ENCODE measurements at places on chromosomes 3 and 15.

DNA sequence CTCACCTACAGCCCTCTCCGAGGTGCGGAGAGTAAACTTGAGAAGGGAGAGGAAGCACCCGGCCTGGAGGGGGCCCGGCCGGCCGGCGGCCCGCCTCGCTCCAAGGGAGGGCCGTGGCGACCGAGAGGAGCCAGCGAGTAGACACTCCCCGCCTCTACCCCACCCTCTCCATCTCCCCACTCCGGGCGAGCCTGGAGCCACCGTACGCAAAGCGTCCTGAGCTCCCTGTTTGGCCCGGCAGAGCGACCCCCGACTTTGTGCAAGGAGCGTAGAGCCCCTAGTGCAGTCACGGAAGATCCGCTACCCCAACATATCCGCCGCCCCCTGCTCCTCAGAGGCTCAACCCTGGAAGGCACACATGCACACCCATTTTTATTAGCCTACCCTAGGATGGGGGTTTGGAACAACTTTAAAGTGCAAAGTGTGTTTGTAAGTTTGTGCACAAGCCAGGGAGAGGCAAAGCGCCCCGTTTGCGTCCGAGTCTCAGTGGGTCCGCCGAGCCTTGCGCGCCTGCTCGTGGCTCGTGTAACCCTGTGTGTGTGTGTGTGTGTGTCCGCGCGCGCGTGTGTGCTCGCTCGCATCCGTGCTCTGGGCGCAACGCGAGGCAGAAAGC is 508 bp upstream of the SMAD6 start:
- DNase-seq: no peak

- DNase-seq: no peak
Observed at GRCh38 chr15:74839526-74840395, 3.2 kb downstream of the ULK3 start.

- DNase-seq: no peak
Observed at GRCh38 chr3:13883681-13884080, 3.8 kb upstream of the WNT7A start.

- DNase-seq: no peak
Observed at GRCh38 chr15:101813803-101814534, 2.0 kb downstream of the OR4F15 start.

GRCh38 chr15:26095710-26096330 is 232.7 kb upstream of the ATP10A start:
- no peak for DNase-seq

DNA sequence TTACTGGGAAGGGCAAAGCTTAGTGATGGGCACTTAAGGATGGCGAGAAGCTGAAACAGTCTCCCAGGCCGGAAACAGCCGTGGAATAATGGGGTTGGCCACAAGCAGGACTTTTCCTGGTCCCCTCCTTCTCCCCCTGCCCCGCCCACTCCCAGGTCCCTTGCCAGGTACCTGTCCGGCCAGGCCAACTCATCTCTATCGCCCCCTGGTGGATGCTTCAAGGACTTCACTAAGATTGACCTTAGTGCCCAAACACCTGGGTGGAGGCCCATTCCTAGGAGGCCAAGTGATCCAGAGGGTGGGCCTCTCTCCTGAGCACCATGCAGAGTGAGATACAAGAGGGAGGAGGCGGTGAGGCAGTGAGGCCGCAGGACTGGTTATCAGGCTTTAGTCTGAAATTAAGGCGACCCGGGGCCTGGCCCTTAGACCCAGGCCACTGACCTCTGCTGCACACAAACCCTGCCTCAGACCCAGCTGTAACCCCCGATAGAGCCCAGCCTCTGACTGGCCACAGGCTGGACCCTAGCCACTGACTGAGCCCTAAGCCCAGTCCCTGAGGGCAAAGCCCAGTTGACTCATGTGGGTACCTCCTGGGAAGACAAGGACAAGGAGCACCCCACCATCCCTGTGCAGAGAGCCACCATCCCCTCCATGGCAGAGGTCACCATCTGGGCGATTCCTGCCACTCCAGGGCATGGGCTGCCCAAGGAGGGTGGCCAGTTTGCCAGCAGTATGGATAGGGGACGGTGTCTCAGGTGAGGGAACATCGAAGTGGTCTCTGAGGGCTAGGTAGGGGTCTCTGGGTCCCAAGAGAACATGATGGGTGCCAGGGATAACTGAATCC is 37.6 kb downstream of the VIPR1 start:
- peak; percentile 42 for DNase-seq

DNA sequence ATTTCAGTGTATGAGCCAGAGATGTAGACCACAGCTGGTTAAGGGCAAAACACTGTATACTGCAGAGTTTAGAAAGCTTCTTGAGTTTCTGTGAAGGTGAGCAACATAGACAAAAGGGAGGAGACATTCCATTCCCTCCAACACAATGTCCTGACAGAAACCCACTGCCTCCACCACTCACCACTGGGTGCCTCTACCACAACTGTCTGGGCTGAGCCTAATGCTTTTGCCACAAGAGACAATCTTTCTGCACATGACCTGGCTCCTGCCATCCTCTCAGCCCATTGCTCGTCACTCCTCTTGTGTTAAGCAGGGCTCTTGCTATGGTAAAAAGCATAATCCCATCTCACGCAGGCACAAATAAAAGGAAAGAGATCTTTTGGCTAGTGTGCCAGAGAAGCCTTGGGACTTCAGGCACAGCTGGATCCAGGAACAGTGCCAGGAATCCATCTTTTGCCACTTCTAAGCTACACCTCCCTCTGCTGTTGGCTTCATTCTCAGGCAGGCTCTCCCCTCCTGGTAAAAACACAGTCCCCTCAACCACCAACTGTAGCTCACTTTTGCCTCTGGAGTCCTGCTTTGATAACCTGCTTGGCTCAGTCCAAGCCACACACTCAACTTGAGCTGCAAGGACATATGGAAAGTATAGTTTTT is 140.6 kb upstream of the PRR20G start:
- DNase-seq: no peak

- no peak for DNase-seq
Observed at GRCh38 chr3:98563661-98564281, 29.6 kb downstream of the CPOX start.

DNA sequence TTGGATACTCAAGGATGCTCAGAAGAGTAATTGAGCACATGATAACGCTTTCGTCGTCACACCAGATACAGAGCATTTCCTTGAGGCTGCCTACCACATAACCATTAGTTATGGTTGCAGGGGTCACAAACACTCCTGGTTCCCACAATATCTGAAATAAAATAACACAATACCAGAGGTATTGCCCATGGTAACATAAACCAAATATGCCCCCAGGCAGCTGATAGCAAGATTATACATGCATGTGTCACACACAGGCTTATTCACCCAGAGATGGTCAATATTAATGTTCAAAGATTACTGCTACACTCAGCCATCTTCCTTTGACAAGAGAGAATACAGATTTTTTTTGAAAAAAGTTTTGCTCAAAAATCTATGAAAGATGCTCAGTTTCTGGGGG is 7.3 kb downstream of the RPL39L start:
- no peak for DNase-seq

GRCh38 chr15:34855413-34855812 is 60.1 kb upstream of the ACTC1 start:
- no peak for DNase-seq

DNA sequence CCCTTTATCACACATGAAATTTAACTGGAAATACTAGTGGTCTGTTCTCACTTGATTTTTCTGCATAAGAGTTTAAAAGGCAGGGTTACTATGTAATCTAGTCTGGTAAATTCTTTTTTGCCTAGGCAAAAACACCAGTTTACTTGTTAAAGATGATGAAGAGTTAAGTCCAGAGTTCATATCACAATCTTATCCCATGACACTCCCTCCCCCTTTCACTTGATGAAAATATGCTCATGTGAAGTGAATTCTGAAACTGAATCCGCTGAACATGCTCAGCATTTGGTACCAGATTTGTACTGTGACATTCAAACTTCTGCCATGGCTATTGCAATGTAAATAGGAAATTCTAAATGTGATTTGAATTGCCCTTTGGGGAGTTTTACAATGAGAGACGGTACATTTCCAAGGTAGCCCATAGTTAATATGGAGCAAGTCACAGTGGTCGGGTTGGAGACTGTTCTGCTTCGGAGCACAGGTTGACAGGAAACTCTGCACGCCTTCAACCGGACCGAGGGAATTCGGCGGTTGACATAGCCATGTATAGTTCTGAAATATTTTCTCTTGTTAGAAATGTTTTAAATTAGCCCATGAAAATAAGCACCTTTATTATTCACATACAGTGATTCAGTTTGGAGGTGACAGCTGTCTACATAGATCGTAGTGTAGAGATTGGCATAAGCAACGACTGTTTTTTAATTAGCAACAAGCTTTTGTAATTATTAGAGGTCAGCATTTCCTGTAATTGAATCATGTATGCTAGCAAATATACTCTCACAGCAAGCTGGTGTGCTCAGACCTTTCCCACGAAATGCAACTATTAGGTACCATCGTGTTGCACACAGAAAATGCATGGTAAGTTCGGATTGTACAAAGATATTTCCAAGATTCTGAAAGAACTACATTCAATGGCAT is 768.6 kb upstream of the GOLIM4 start:
- DNase-seq: no peak
